NCI-H510A treated with DMSO at 0.1 percent for 48 hours (cell line): ENCODE measurements at places on chromosomes 16 and 17.

- DNase-seq: no peak
Measured at GRCh38 chr16:79613009-79613408, 12.5 kb upstream of the MAF start.

- DNase-seq: no peak
Measured at GRCh38 chr17:65514082-65514481, 47.4 kb downstream of the AXIN2 start.

GRCh38 chr16:28846933-28847273, 755 bp upstream of the TUFM start:
- no peak for DNase-seq

DNA sequence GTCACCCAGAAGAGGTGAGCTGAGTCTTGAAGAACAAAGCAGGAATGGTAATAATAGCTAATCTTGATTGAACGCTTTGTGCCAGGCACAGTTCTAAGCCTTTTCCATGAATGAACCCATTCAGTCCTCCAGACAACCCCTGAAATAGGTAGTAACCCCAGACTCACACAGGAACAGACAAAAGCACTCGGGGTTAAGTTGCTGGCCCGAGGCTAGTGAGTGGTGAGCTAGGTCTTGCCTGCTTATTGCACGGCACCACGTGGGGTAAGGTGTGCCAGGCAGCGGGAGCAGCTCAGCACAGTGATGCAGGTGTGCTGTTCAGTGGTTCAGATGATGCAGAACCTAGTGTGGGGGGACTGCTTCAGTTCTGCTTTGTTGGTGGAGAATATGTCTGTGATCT, 181.6 kb downstream of the RAB11FIP4 start:
- DNase-seq: no peak

DNA sequence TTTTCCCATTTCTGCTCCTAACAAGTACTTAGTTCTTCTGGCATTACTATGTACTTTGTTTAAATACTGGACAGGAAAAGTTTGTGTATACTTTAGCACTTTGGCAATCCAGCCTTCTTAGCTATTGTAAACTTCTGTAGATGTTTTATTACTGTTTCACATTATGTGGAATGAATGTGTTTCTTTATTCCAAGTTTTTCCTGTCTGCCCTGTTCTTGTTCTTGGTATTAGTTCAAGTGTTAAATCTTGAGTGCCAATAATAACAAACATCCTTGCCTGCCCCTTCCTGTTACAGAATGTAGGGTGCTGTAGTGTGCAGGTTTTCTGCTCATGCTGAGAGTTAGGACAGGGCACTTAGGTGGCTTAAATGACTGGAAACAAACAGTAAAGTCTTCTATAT, 7.3 kb upstream of the CAPNS2 start:
- DNase-seq: no peak

DNA sequence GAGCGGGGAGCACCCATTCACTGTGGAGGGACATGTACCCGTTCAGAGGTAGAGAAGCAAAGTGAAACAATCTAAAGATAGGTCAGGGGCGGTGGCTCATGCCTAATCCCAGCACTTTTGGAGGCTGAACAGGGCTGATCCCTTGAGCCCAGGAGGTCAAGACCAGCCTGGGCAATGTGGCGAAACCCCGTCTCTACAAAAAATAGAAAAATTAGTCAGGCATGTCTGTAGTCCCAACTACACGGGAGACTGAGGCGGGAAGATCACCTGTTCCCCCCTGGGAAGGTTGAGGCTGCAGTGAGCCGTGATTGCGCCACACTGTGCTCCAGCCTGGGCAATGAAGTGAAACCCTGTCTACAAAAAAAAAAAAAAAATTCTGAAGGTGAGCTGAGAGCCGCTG, 21.7 kb downstream of the MYL4 start:
- DNase-seq: no peak

DNA sequence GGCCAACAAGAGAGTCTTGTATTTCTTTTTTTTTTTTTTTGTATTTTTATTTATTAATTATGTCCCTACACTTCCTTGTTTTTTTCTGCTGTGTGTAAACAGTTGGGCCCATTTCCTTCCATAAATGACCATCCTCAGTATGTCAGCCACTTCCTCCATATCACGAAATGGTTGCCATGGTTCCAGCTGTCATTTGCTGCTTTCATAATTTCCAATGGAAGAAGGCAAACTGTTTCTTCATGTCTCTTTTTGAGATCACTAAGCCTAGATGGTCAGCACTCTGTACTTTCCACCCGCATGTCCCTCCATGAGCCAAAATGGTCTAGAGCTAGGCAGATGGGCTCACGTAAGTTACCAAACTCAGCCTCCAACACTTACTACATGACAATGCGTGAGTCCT, 133.5 kb upstream of the FOXF1 start:
- no peak for DNase-seq

DNA sequence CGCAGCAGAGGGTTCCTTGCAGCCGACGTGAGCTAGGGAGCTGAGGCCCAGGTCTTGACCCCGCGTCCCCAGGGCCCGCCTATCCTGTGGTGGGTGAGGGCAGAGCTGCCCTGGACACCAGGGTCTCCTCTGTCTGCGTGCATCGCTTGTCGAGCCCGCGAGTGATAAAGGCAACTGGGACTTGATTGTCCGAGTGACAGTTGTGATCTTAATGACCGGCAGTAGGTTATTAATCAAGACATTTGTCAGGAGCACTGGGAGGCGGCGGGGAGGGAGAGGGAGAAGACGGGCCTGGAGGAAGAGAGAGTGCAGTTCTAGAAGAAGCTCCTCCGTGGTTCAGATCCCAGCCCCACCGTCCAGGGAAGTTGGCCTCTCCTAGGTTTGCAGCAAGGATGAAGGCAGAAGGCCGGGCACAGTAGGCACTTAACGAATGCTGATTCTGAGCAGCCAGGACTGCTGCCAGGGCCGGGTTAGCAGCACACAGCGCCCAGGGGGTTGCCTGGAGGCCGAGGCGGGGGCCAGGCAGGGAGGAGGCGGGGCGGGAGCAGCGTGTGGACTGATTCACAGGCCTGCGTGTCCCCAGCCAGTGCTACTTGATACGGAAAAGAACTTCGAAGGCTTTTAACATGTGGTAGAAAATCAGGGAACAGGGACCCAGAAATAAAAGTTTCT, 11.3 kb upstream of the GSE1 start:
- DNase-seq: no peak

DNA sequence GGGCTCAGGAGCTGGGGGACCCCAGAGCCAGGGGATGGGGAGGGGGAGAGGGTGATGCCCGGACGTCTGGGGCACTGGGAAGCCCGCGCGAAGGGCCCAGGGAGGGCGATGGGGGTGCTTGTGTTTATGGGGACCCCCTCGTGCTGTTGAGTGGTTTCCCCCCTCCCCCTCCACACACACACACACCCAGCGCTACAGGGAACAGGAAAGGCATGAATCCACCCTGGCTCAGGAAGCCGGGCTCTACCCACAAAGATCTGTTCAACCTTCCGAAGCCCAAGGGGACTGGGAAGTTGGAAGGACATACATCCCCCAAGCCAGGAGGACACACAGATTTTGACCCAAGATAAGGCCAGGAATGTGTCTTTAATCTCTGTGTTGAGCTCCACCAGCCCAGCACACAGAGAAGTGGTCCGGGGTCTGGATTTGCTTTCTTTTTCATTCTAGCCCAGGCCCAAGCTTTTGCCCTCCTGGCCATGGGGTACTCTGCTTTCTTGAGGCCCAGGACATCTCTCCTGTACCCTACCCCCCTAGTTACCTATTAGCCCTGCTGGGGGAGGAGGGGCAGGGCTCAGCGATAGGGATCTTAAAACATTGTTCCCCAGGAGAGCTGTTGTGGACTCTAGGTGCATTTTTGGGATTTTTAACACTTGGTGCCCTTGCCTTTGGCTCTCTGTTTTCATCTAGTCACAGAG, 1.2 kb downstream of the UBALD2 start:
- no peak for DNase-seq

DNA sequence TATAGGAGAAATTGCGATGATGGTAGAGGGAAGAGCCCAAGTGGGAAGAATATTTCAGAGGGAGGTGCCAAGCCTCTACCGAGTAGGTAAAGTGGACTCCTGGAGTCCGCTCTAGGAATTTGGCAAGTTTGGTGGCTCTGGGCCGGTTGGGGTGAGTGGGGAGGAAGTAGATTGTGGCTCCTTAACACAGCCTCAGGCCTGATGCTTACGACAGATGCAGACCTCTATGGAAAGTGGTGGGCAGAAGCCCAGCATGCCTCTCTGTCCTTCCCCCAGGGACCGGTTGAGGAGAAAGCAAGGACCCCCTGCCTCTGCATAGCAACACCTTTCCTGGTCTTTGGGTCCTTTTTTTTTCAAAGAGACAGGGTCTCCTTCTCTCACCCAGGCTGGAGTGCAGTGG, 55.9 kb upstream of the SIAH1 start:
- DNase-seq: no peak

GRCh38 chr16:56734429-56734828, 4.5 kb downstream of the NUP93 start:
- DNase-seq: no peak

DNA sequence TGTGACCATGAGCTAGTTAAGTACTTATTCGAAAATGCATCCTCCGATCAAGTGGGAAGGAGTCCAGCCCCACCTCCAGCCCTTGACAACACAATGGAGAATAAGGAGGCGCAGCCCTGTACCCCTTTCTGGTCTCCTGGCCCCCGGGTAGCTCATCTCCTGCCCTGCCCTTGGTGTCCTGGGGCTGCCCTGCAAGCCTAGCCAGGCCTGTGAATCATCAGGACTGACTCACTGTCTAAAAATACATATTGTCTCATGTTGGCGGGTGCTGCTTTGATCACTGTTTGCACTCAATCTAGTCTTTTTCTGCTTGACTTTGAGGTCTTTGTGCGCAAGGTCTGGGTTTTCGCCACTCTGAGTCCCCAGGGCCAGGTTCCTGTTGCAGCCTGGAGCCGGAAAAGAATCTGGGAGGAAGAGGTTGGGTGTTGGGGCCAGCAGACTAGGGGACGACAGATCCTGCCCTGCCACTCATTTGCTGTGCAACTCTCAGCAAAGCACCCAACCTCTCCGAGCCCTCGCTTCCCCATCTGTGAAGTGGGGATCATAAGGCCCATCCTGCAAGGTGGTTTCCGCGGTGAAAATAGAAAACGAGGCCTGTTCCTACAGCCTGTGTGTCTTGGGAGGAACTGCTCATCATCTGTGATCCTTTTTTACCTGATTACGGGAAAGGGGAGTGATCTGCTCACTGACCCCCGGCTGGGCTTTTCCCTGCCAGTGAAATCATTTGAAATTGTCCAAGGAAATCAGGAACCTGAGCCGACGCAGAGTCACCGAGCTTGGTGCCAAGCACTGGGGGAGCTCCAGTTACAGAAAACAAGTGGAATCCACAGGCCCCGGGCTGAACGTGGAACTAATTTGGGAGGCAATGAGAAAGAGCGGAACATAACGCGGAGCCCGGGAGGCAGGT, 230.4 kb downstream of the PARN start:
- no peak for DNase-seq

GRCh38 chr17:77817953-77818352, 140.6 kb upstream of the TNRC6C start:
- no peak for DNase-seq

- DNase-seq: no peak
Measured at GRCh38 chr16:46728806-46729205, 19.3 kb downstream of the MYLK3 start.

DNA sequence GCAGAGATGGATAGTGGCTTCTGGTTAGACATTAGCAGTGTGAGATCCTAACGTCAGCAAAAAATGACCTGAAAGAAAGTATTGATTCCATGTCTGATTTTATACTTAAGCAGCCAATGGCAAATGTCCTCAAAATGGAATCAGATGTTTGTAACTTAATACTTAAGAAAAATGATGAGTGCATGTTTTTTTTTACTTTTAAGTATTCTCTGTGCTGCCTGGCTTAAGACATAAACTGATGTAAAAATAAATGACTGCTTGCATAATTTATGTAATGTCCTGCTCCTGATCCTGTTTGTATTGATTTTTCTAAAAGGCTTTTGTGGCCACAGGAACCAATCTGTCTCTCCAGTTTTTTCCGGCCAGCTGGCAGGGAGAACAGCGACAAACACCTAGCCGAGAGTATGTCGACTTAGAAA, 7.4 kb downstream of the CBFB start:
- no peak for DNase-seq

DNA sequence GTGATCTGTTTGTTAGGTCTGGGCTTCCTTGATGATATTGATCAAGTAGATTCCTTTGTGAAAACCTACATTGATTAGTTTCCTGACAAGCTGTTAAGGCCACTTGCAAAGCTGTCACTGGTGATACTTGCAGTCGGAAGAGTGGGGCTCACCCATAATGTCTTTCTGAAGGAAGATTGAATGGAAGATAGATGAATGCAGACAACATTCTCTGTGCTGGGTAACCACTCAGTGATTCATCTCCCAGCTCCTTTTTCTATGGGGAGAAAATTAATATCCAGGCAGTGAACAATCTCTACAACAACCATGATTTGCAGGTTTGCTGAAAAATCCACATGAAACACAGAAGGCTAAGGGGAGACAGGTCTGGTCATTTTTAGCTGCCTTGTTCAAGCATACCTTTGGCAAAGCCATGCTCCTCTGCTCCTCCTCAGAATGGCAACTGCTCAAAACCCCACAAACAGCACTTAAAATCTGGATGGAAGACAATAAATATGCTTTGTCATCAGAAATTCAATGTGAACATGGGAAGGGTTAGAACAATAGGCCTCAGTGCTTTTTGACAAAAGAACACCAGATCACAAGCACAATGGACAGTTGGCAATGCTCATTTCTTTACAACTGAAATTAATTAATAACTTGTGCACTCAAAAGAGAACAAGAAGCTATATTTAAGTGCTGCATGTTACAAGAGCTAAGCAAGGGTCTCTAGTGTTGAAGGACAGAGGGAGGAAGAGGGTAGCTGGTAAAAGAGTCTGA, 495.4 kb downstream of the TOX3 start:
- no peak for DNase-seq

GRCh38 chr16:28975158-28975599, 601 bp downstream of the SPNS1 start:
- DNase-seq: no peak

DNA sequence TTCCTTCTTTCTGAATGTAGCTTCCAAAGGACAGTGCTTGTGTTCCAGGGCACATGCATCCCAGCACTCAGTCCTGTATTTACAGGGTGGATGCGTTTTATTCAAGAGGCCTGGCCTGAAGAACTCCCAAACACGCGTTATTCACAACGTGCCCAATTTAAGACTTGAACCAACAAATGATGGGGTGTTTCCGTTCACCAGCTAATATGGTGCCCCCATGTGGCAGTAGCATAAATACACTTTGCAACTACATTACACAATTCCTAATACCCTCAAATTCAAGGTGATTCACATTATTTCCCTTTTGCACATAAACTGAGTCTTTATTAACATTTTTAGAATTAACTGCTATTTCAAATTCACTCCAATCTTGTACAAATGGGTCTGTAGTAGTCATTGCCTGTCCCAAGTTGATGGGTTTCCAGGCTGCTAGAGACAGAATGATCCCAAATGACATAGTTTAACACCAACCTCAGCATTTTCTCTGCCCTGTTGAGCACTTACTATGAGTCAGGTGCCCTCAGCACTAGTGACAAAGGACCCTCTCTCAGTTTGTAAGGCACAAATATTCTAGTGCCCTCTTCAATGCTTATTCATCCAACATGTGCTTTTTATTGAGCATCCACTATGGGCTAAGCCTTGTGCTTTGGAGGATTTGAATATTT, 26.9 kb downstream of the HSD17B2 start:
- DNase-seq: no peak

- no peak for DNase-seq
Measured at GRCh38 chr16:1290860-1291575, 18.4 kb upstream of the UBE2I start.

- DNase-seq: no peak
Measured at GRCh38 chr16:8682551-8683259, 8.3 kb downstream of the ABAT start.
